ENCODE measurements at places on chromosomes 3 and 15. TPM values are rescaled to one million over a fixed set of nuclear protein-coding genes. Genes with fewer than 3 reads are reported as not detected.
A peak's percentile ranks its signal among the peaks of the same experiment; 100 is the strongest.

DNA sequence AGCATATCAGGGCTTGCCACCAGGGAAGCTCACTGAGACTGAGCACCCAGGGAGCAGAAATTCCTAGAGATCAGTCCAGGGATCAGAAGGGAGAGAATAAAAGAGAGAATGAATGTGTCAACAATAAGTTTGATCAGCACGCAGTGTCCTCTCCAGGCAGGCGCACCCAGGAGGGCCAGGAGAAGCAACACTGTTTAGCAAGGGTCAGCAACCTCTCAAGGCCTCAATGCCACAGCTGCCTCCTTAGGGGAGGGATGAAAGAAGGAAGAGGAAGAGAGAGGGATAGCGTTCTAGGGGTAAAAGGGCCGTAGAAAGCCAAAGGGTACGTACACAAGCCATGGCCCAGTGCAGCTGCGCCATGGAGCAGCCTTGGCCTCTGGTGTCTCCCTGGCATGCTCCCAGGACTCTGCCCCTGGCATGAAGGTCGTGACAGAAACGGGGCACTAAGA, 399.8 kb downstream of the SHQ1 start:
- no peak overlapping the region for H3K4me3 ChIP-seq
- peaks cover 15% of the 10 kb centered on the region for H3K4me1 ChIP-seq

The TIGIT gene
- 21.2 TPM for total RNA-seq

The GUCA1C gene
- total RNA-seq, result not detected

The KCNMB2 gene
- not detected for total RNA-seq

DNA sequence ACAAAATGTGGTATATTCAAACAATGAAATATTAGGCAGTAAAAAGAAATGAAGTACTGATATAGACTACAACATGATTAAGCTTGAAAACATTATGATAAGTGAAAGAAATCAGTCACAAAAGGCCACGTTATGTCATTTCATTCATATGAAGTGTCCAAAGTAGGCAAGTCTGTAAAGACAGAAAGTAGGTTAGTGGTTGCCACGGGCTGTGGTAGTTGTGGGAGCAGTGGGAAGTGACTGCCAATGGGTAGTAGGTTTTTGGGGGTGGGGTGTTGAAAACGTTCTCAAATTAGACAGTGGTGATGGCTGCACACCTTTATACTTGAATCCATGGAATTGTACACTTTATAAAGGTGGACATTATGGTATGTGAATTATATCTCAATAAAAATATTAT, 12.1 kb downstream of the GALNT15 start:
- no peaks in the 10 kb centered on the region for H3K36me3 ChIP-seq
- no peak for DNase-seq
- H3K27me3 ChIP-seq, result no peaks in the 10 kb centered on the region
- no peak overlapping the region for H3K4me3 ChIP-seq

DNA sequence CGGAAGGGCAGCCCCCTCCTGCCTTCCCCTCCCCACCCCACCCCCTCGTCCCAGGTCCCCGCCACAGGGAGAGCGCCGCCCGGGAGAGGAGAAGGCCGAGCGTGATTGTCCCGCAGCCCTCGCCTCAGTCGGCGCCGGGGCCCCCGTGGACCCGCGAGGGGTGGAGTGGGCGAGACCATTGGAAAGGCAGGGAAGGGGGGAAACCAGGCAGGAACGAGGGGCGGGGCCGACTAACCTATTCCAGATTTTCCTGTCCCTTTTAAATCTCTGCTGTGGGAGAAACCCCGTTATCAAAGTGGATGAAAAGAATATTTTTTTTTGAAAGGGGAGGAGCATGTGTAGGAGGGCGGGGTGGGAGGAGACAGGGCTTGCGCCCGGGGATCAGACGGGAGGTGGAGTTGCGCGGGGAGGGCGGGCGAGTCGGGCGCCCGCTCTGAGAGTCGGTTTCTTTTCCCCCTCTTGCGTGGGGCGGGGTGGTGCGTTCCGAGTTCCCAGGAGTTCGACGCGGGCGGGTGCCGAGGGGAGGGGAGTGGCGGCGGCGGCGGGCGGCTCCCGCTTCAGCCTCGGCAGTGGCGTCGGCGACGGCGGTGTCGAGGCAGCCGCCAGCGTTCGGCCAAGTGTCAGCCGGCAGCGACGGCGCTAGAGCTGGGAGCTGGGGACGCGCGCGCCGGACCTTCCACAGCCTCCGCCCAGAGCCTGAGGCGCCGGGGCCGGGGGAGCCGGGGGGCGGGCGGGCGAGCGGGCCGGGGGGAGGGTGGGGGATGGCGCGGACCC, at the start of gene NECTIN3:
TSS of gene NECTIN3 (plus strand) at position 560 of the 774 bp plus-strand sequence. CDS start at position 762, 202 bp downstream.
- H3K4me1 ChIP-seq, result peaks cover 9% of the 10 kb centered on the region
- DNase-seq, result peak; percentile 83
- H3K4me3 ChIP-seq, result peak within 1 kb of the TSS; percentile 75
- H3K27ac ChIP-seq, result peak within 1 kb of the TSS; percentile 68

- H3K36me3 ChIP-seq, result no peaks in the 10 kb centered on the region
- H3K27me3 ChIP-seq, result no peaks in the 10 kb centered on the region
- no peak overlapping the region for H3K27ac ChIP-seq
- H3K4me1 ChIP-seq, result no peaks in the 10 kb centered on the region
- no peak overlapping the region for H3K4me3 ChIP-seq
- no peak for DNase-seq
These were observed 110.8 kb upstream of the NDN start for GRCh38 chr15:23797747-23798446.

GRCh38 chr15:81398910-81399551, 25.0 kb upstream of the TMC3 start:
- H3K4me1 ChIP-seq, result no peaks in the 10 kb centered on the region
- H3K4me3 ChIP-seq, result no peak overlapping the region
- DNase-seq, result no peak
- H3K27me3 ChIP-seq, result no peaks in the 10 kb centered on the region
- H3K36me3 ChIP-seq, result no peaks in the 10 kb centered on the region

The UBP1 gene
- total RNA-seq, result 87.3 TPM

DNA sequence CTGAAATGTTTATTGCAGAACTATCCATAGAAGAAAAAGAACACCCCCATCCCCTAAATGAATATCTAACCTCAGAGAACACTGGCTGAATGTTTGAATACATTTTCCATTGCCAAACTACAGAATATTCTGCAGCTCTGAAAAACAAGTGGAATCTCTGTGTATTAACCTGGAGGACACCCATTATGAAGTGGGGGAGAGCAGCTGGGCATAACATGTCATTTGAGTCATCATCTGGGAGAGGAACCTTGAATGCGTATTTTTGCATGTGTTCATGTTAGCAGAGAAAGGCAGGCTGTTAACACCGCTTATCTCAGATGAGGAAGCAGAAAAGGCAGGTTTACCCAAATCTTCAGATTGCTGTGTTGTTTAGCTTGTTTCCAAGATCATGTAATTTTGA, 31.5 kb downstream of the ESYT3 start:
- no peak overlapping the region for H3K4me3 ChIP-seq
- no peak overlapping the region for H3K27ac ChIP-seq
- DNase-seq, result no peak
- no peaks in the 10 kb centered on the region for H3K27me3 ChIP-seq
- H3K4me1 ChIP-seq, result no peaks in the 10 kb centered on the region

DNA sequence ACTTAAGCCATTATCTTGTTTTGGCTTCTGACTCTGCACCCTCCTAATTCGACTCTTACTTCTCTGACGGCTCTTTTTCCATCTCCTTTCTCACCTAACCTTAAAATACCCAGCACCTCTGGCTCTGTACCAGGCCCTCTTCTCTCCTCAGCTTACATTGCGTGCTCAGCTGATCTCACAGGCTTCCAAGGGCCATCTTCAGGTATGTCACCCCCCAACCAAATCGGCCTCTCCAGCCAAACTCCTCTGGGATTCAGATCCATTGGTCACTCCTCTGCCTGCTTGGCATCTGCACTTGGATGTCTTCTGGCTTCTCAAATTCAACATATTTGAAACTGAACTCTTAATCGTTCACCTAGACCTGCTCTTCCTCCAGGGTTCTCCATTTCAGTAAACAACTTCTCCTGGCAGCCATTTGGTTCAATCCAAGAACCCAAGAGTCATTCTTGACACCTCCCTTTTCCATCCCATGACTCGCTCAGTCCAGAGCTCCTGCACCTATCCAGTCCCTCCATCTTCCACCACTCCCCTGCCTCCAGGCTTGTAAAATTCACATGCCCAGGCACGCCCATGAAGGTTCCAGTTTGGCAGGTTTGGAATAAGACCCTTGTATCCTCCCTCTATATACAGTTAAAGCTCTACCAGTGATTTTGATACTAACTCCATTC, 35.2 kb upstream of the SLC41A3 start:
- no peaks in the 10 kb centered on the region for H3K36me3 ChIP-seq
- no peak overlapping the region for H3K27ac ChIP-seq
- no peaks in the 10 kb centered on the region for H3K27me3 ChIP-seq
- H3K4me3 ChIP-seq, result no peak overlapping the region
- no peak for DNase-seq

GRCh38 chr15:85318048-85318731, 62.2 kb upstream of the AKAP13 start:
- H3K27ac ChIP-seq, result peak overlapping the region; percentile 42
- no peak overlapping the region for H3K4me3 ChIP-seq
- peaks cover 29% of the 10 kb centered on the region for H3K4me1 ChIP-seq
- no peaks in the 10 kb centered on the region for H3K36me3 ChIP-seq

The FAM107A gene
- total RNA-seq, result not detected

The GABRA5 gene
- total RNA-seq, result not detected

GRCh38 chr3:8539419-8539818, 37.8 kb downstream of the LMCD1 start:
- no peaks in the 10 kb centered on the region for H3K27me3 ChIP-seq
- no peaks in the 10 kb centered on the region for H3K36me3 ChIP-seq
- no peaks in the 10 kb centered on the region for H3K4me1 ChIP-seq
- DNase-seq, result no peak
- no peak overlapping the region for H3K4me3 ChIP-seq

The CCR2 gene
- 15.1 TPM for total RNA-seq

DNA sequence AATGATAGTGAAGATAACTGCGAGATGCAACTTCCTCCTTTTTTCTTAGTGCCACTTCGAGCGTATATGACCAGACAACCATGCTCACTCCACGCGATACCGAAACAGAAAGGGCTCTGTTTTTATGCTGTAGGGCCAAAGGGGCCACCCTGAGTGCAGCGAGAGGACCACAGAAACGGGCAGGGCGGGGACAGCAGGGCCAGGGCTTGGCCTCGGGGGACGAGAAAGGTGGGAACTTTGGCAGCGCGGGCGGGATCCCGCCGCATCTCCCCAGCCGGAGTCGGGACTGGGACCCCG, 483 bp downstream of the VPS13C start:
- peak overlapping the region; percentile 79 for H3K27ac ChIP-seq
- peak overlapping the region; percentile 80 for H3K4me3 ChIP-seq
- H3K36me3 ChIP-seq, result no peaks in the 10 kb centered on the region
- peak; percentile 65 for DNase-seq
- no peaks in the 10 kb centered on the region for H3K27me3 ChIP-seq

The REC114 gene
- not detected for total RNA-seq

The ISL2 gene
- total RNA-seq, result not detected

The WWTR1 gene
- 0.43 TPM for total RNA-seq

GRCh38 chr3:145678401-145678800, 482.6 kb downstream of the PLOD2 start:
- no peak for DNase-seq
- no peaks in the 10 kb centered on the region for H3K36me3 ChIP-seq
- H3K27ac ChIP-seq, result no peak overlapping the region
- H3K4me3 ChIP-seq, result no peak overlapping the region

The CLRN1 gene
- total RNA-seq, result not detected

DNA sequence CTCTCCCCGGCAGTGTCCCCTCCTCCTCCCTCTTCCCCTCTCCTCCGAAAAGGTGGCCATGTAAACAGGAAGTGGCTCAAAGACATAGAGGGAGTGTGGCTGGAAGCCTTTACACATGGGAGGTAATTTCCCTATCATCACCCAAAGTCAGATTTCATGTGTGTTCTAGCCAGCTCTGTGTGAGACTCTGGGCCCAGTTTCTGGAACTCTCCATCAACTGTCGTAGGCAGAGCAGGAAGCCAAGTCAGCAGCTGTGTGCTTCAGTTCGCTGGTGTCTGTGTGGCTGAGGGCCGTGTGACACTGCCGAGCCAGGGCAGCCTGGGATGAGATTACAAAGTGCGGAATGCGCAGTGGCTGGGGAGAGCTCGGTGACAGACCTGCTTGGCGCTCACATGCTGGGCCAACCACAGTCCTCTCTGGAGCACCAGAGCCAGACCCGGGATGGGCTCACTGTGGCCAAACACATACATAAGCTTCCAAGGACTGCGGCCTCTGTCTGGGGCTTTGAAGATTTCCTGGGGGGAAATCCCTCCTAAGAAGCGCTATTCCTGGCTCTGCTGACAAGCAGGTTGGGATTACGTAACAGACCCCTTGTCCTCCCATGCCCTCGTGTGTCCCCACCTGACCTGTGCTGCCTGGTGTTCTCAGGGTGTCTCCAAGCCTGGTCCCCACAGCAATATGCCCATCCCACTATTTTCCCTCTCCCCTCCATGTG, 50.7 kb downstream of the UMPS start:
- no peaks in the 10 kb centered on the region for H3K36me3 ChIP-seq
- H3K4me3 ChIP-seq, result no peak overlapping the region
- H3K27ac ChIP-seq, result no peak overlapping the region
- H3K27me3 ChIP-seq, result peaks cover 17% of the 10 kb centered on the region
- H3K4me1 ChIP-seq, result no peaks in the 10 kb centered on the region

The BFSP2 gene
- total RNA-seq, result not detected

- DNase-seq, result no peak
- H3K4me3 ChIP-seq, result no peak overlapping the region
- no peaks in the 10 kb centered on the region for H3K36me3 ChIP-seq
- no peaks in the 10 kb centered on the region for H3K27me3 ChIP-seq
- no peak overlapping the region for H3K27ac ChIP-seq
- peaks cover 15% of the 10 kb centered on the region for H3K4me1 ChIP-seq
These were observed 69.3 kb downstream of the MCTP2 start for GRCh38 chr15:94300612-94301011.

The HDDC3 gene
- 14.4 TPM for total RNA-seq

- H3K27ac ChIP-seq, result no peak overlapping the region
- H3K4me3 ChIP-seq, result no peak overlapping the region
- no peaks in the 10 kb centered on the region for H3K27me3 ChIP-seq
- no peaks in the 10 kb centered on the region for H3K4me1 ChIP-seq
- DNase-seq, result no peak
These were observed 108.5 kb downstream of the SYNPR start for GRCh38 chr3:63386568-63386967.

DNA sequence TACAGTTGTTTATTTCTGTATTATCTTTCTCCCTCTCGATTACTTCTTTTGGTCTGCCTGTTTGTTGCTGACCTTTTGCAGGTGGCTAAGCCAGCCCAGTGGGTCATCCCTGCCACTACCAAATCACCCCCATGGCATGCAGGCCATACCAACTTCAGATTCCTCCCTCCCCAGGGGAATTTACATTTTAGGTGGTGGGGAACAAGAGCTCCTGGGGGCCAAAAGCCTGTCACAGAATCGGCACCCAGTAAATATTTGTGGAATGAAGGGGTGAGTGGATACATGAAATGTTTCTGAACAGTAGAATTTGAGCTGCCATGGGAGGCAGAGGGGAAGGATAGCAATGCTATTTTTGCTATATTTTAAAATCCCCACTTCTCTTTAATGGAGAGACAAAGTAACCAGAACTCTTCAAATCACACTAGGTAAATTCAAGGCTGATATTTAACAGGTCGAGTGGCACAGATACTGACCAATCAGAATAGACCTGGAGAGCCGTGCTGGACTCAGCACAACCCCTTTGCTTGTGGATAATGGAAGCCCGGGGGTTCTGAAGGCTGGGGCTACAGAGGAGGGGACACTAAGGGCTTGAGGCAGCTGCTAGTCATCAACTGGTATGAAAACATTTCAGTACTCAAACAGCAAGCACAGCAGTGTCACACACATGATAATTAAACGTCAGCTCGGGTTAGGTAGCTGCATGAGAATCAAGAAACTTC, 54.3 kb upstream of the SMAD3 start:
- H3K4me1 ChIP-seq, result no peaks in the 10 kb centered on the region
- DNase-seq, result no peak
- no peak overlapping the region for H3K27ac ChIP-seq
- no peaks in the 10 kb centered on the region for H3K36me3 ChIP-seq

The DCBLD2 gene
- total RNA-seq, result 2.9 TPM

Data from T-cell (primary cell).